ENCODE measurements at places on chromosomes 11 and 22.

- no peak for DNase-seq
These were observed 66.1 kb downstream of the PANX1 start for GRCh38 chr11:94194712-94195111.

- DNase-seq: no peak
These were observed 84.5 kb downstream of the ISX start for GRCh38 chr22:35150183-35151107.

DNA sequence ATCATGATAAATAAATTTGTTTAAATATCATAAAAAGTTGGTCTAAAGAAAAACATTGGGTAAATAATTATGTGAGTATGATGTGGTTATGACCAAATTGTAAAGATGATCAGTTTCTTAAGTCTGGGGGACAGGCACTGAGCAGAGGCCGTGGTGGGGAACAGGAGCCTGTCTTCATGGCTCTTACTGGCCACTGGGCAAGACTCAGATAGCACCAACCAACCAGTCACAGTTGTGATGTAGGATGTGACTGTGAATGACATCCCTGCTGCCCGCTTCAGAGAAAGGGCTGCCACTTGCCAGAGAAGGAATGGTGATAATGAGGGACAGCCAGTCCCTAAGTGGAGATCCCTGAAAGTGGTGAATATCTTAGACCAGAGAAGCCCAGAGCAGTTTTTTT is 7.0 kb downstream of the PTPRJ start:
- no peak for DNase-seq

DNA sequence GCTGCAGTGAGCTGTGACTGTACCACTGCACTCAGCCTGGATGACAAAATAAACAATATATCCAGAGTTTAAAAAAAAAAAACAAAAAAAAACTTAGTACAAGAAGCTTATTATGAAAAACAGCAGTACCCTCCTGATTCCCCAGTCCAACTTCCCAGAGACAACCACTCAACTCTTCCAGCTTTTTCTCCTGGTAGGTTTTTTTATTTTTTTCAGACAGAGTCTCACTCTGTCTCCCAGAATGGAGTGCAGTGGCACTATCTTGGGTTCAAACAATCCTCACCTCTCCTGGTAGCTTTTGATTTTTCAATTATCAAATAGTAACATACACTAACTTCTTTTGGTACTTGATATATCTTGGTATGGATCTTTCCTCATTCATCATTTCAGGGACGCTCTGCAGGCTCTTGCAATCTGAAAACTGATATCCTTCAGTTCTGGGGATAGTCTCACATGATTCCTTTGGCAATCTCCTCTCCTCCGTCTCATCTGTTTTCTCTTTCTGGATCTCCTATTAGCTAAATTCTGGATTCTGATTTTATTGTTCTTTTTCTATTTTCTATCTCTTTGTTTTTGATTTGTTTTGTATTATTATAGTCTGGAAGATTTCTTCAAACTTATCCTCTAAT is 44.9 kb downstream of the ALG9 start:
- DNase-seq: no peak

- DNase-seq: no peak
These were observed 102.8 kb downstream of the MPPED1 start for GRCh38 chr22:43514476-43515157.

DNA sequence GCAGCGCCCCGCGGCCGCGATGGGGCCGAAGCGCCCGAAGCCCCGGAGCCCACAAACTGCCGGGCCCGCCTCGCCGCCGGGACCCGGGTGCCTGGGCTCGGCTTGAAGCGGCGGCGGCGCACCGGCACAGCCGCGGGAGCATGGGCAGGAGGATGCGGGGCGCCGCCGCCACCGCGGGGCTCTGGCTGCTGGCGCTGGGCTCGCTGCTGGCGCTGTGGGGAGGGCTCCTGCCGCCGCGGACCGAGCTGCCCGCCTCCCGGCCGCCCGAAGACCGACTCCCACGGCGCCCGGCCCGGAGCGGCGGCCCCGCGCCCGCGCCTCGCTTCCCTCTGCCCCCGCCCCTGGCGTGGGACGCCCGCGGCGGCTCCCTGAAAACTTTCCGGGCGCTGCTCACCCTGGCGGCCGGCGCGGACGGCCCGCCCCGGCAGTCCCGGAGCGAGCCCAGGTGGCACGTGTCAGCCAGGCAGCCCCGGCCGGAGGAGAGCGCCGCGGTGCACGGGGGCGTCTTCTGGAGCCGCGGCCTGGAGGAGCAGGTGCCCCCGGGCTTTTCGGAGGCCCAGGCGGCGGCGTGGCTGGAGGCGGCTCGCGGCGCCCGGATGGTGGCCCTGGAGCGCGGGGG is 346 bp downstream of the FJX1 start:
- no peak for DNase-seq

DNA sequence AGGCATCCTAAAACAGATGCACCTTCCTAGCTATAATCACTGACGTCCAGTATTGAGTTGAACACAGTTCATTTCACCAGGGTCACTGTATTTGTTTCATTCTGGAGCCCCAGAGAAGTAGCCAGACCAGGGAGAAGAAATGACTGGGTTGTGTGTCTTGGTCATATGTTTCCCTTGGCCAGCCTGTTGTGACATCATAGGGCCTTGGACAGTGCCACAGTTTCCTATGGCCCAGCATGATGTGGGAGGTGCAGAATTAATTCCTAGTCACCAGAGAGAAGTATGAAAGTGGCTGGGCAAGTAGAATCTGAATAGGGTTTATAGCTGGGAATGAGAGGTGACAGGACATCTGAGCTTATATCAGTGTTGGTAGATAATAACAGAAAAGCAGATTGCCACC is 84.0 kb upstream of the ZBED5 start:
- no peak for DNase-seq

DNA sequence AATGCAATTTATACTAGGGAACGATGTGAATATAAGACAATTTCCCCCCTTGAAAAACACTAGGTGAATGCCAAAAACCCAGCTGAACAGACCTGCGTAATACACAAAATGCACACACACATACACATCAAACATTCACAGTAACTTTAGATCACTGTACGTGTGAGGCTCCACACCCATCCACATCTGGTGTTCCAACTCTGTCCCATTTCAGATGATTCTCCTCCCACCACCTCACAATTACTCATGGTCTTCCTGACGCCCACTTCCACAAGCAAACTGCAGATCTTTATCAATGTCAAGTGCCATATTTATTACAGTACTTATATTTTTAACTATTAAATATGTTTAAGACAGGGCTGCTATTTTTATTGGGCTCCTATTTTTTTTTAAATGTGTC is 57.8 kb upstream of the TENM4 start:
- no peak for DNase-seq

DNA sequence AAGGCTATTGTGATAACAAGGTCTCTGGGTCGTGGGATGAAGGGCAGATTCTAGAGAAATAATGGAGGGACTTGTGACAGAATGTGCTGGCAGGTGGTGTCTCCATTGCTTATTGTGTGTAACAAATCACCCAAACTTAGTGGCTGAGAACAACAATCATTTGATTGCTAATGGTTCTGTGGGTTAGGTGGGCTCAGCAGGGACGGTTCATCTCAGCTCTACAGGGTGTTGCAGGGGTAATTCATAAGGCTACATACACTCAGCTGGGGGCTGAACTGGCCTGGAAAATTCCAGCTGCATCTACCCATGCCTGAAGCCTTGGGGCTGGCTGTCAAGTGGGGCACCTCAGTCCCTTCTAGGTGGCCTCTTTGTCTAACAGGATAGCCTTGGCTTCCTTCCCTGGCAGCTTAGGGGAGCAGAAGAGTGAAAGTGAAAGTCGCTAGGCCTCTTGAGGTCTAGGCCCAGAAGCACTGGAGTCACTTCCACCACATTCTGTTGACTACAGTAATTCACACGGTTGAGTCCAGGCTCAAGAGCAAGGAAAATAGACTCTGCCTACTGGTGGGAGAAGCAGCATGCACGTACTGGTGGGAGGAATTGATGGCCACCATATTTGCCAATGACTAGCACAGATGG is 308.9 kb downstream of the MN1 start:
- no peak for DNase-seq

GRCh38 chr11:85628771-85629341 is 463 bp downstream of the TMEM126B start:
- DNase-seq: no peak

DNA sequence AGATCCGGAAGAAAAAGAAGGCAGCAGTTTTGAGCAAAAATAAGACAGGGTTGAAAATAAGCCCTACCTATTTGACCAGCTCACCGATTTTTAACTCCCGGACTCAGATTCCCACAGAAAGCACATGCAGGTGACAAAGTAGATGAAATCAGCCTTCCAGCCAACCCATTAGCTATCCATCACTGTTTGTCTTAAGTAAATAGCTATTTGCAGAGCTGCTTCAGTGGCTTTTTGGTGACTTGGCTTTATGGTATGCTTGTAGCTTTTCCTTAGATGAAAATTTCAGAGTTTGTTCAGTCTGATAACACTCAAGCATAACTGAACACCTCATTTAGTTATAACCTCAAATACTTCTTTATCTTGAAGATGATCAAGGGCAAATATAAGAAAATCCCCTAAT is 192.6 kb downstream of the HIPK3 start:
- no peak for DNase-seq

GRCh38 chr11:19988598-19988997 is 171.7 kb downstream of the DBX1 start:
- DNase-seq: no peak

GRCh38 chr11:59479906-59480305 is 6.8 kb downstream of the OR4D10 start:
- DNase-seq: no peak

DNA sequence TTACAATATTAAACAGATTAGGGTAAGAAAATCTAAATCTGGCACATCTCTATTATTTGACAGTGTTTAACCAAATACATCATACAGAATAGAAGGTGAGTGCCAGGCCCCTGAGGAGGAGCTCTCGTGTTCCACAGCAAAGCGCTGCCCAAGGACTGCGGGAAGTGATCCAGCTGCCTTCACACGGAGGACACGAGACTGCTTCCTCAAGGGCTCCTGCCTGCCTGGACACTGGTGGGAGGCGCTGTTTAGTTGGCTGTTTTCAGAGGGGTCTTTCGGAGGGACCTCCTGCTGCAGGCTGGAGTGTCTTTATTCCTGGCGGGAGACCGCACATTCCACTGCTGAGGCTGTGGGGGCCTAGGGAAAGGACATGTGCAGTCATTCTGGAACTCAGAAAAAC is 71.1 kb downstream of the NCAPD3 start:
- no peak for DNase-seq

DNA sequence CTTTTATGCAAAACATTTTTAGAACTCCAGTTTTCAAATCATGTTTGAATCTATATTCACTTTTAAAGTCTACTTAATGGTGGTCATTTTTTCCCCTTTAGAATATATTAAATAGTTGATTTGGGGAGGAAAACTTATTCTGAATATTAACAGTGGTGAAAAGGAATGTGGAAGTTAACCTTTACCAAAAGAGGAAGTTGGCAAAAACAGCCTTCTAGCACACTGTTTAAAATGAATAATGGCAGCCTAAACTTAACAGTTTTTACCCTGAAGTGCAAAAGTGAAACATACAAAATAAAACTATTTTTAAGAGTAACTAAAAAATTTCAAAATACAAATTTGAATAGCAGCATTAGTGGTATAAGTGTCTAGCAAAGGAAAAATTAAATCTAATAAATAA is 86.4 kb downstream of the GRK3 start:
- no peak for DNase-seq

DNA sequence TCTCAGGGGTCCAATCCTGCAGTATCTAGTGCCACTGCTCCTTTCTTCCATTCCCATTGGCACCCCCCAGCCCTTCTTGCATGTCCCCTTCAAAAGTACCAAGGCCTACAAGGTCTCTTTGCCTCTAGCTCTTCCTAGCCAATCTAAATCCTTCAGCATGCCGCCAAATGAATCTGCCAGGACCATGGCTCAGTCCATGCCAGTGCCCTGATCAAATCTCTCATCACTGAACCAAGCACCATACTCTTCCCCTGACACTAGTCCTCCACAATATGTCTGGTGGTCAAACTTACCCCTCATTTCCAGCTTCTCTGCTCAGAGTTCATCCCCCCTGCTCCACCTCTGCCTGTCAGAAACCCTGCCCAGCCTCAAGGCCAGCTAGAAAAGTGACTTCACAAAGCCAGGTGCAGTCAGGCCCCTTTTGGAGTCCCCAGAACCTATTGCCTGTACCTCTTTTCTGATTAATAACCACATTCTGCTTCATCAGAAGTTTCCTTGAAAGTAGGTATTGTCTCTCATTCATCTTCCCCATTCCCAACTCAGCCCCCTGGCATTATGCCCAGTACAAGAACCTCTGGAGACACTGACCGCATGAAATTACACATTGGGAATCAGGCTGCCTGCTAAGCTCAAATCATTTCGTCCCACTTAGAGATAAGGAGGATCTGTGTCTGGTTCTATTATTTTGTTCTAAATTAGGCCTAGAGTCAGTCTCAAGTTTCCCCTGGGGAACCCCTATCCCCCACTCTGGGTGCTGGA is 11.4 kb downstream of the FEN1 start:
- DNase-seq: no peak

DNA sequence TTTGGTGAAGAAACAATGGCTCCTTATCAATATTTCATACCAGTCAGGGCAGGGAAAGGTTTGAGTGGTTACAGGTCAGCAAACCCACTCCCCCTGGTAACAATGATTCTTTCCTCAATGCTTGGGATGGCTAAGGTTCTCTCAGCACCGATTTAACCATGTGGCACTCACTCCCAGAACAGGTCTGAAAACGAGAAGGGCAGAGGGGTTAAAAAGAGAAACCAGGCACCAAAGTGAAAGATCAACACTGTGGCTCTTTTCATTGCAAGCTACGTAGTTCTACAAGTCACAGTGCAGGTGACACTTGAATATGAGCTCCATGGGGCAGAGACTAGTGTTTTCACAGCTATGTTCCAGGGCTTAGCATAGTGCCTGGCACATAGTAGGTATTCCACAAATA is 132.4 kb downstream of the PLEKHA7 start:
- no peak for DNase-seq

Measured in cortex of kidney (tissue), 1 donor.